ENCODE measurements at places on chromosomes 13 and 19.
A peak's percentile ranks its signal among the peaks of the same experiment; 100 is the strongest.

DNA sequence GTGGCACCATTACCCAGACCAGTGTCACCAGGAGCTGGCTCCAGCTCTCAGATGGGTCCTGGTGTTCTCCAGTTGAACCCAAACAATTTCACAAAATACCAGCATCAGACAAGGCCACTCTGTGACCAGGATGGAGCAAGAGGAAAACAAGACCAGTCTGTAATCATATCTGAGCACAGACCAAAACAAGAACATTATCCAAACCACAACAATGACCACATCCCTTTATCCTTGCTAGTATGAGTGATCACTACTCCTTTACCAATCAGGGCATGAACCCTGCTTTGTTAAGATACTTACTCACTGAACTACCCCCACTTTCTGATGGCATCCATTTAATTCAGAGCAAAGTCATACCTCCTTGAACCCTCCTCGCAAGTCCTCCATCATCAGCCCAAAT lies 145.9 kb downstream of the NUFIP1 start:
- DNase-seq: no peak

- no peak for DNase-seq
Measured at GRCh38 chr13:40503966-40504591, 162.4 kb downstream of the FOXO1 start.

- no peak for DNase-seq
Measured at GRCh38 chr13:39062004-39062403, 23.7 kb downstream of the NHLRC3 start.

GRCh38 chr13:73960474-73960873 lies 173.7 kb downstream of the KLF12 start:
- no peak for DNase-seq

GRCh38 chr13:66933994-66934393 lies 296.1 kb downstream of the PCDH9 start:
- DNase-seq: no peak

- DNase-seq: no peak
Measured at GRCh38 chr13:35514061-35514477, 37.6 kb upstream of the MAB21L1 start.

DNA sequence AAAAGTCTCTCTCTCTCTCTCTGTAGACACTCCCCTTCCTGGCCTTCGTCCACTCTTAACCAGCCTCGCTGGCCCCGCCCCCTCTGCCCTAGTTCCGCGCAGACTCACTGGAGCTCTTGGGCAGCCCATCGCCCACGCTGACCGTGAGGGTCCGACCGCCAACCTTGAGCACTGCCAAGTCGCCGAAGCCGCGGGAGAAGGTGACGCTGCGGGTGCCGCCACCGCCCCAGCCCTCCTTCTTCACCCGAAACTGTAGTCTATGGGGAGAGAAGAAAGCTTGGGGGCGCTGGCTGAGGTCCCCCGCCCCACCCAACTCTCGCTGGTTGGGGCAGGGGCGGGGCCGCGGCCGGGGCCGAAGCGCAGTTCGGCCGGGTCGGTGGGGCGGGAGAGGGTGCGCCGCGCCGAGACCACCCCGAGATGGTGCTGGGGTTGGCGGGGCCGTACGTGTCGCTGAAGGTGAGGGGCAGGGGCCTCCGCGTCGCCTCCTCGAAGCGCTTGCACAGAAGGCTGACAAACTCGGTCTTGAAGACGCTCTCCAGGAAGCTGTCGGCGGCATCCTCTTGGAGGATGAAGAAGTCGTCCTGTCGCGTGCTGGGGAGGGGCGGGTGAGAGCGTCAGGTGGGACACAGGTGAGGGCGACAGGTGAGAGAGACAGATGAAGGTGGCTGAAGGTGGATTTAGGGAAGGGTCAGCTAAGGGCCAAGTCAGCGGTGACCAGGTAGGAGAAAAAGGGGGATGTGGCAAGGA lies 12.6 kb upstream of the ZNF414 start:
- DNase-seq: peak; percentile 97

- DNase-seq: no peak
Measured at GRCh38 chr19:12244370-12244769, 50.3 kb downstream of the ZNF44 start.

- DNase-seq: no peak
Measured at GRCh38 chr19:51739466-51740213, 12.0 kb downstream of the FPR1 start.

DNA sequence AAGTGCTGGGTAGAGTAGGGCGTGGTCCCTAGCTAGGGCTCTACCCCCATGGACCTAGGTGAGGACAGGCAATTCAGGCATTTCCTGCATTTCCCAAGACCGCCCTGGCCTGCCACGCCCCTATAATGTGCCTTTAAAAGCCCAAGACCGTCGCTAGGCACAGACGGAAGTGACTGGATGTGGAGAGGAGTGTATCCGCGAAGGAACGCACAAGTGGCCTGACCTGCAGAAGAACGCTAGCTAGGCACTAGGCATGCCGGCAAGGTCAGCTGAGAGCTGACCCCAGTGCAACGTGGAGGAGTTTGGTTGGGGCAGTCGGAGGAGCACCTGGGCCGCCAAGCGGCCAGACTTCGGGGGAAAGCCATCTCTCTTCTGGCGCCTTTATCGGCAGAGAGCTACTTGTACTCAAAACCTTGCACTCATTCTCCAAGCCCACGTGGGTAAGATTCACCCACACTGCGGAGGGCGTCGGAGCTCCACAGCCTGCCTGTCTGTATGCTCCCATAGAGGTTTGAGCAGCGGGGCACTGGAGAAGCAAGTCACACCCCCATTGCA lies 370.0 kb downstream of the FGF9 start:
- DNase-seq: peak; percentile 73

GRCh38 chr19:19532806-19533701 lies 4.3 kb downstream of the YJEFN3 start:
- DNase-seq: no peak

DNA sequence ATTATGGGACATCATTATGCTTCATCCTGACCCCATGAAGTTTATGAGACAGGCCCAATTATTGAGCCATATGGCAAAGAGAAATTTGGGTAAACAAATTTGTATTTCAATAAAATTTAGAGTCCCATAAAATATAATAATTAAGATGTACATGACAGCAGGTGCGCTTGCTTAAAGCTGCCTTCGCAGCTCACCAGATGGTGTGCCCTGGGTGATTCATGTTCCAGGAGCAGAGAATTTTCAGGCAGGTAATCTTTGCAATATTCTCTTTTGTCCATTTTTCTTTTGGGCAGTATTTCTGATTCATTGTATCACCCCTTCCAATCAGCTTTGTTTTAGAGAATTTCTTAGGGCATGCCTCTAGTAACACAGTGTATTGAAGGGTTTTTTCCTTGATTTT lies 39.5 kb upstream of the WASF3 start:
- DNase-seq: no peak

DNA sequence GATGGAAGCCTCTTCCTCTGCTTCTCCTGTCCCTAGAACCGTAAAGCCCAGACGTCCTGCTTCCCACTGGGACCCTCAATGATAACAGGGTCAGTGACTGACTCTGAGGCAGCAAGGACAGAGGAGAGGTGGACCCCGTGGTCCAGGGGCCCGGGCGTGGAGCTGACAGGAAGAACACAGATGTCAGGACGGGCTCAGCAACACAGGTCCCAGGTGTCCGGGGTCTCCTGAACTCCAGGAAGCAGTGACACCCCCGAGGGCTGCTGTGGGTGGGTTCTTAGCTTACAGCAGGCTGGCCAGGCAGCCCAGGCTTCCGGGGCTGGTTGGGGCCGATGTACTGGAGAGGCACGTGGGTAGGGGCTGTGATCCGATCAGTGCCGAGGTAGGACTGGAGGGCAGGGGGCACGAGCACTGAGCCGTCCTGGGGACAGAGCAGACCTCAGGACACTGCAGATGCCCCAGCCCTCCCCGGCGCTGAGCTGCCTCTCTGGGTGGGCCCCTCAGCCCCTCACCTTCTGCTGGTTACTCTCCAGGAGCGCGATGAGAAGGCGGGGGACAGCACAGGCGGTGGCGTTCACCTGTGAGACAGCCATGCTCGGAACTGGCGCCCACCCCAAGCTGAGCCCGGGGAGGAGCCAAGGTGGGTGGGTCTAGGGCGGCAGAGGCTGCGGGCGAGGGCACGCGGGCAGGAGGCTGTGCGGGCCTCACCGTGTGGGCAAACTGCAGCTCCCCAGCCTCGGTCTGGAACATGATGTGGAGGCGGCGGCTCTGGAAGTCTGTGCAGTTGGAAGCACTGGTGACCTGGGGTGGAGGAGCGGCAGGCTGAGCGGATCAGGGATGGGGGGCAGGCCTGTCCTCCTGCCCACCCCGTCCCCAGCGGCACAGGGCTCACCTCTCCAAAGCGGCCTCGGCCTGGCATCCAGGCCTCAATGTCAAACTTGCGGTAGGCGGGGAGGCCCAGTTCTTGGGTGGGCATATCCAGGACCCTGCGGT lies 3.6 kb upstream of the CCER2 start:
- DNase-seq: no peak

DNA sequence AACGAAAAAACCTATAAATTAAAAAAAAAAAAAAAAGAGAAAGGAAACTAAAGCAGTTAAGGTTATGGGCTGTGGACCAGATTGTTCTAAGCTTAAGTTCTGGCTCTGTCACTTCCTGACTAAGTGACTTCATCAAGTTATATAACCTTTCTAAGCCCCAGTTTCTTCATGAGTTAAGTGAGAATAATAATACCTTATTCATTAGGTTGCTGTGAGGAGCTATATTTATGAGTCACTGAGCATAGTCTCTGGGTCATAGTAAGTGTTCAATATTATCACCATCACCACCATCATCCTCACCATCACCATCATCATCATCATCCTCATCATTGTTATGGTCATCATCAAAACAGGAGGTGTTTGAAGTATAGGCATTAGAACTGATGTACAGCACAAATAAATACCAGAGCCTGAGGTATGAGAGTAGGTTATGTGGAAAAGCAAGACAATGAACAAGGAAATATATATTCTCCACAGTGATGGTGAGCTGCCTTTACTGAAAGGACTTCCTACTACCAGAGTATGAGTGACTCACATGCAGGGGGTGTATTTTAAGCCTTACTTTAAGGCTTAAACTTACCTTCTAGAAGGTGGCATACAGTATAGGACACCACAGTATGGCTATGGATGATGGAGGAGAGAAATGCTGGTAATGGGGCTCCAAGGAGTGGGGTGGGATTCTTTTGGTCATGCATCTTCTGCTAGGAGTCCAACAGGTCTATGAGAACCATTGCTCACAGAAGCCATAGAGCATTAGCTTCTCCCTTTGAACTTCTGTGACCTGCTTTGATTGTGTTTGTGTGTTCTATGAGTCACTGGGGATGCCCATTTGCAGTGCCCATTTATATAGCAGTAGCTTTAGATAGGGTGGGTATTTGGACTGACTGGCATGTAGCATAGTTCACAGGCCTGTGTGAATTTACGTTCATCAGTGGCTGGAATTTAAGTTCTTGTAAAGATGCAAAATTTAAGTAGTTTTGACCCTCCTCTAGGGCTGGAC lies 104.4 kb downstream of the KLF5 start:
- DNase-seq: no peak

- DNase-seq: no peak
Measured at GRCh38 chr19:28715157-28715556, 497.8 kb downstream of the UQCRFS1 start.

GRCh38 chr13:67538906-67539305 lies 308.8 kb upstream of the PCDH9 start:
- DNase-seq: no peak

GRCh38 chr19:48668761-48669160 lies 4.1 kb downstream of the NTN5 start:
- no peak for DNase-seq

- no peak for DNase-seq
Measured at GRCh38 chr19:19677579-19677978, 8.9 kb downstream of the ZNF101 start.

DNA sequence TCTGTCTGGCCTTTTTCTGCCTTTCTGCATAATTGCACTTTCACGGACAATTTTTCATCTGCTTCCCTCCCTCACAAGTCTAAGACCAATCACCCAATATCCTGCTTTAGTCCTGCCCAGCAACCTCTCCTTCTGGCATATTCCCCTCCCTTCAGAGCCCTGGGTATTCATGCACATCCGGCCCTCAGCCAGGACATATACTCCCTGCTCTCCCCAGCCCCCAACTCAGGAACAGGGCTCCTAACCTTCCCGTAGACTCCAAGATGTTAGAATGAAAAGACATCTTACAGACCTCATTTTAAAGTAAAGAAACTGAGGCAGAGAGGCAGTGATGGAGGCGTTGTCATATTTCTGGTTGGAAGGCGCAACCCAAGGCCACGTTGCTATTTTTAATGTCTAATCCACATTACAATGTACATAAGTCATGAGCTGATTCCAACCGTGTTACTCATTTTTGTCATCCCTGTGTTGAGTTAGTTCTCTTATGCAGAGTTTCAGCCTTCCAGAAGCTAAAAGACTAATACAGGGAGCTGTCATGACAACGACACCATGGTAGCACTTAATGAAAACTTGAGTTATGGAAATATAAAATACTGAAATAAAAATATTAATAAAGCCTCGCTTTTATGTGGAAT lies 209.2 kb downstream of the TSHZ3 start:
- DNase-seq: no peak

DNA sequence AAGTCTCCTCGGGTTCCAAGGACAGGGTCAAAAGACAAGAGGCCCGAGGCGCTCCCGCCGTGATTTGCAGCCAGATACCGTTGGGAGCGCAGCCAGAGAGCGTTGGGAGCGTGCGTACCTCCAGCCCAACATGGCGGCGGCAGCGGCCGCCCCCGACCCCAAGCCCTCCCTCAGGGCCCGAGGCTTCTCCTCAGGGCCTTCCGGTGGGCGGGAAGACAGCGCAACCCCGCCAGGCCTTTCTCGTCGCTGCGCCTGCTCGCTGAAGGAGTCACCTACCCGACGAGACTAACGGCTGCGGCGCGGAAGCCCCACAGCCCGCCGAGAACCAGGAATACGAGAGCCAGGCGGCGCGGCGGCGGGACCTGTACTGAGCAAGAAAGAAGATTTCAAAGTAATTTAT lies 3.2 kb upstream of the ZNF850 start:
- DNase-seq: no peak

DNA sequence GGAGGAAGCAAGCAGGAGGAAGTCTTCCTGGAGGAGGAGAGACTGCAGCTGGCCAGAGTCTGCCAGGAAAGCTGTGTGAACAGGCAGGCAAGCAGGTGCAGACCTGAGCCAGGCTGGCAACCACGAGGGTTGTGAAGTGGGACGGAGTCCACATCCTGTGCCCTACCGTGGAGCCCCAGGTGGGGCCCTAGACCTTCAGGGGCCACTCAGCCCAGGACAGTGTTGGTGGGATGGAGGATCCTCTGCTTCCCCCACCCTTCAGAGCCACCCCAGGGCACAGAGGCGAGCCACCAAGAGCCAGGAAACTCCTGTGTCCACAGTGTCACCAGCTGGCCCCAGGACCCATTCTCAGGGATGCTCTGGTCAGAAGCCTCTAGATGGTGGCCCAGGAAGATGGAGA lies 8.4 kb upstream of the VSTM2B start:
- DNase-seq: no peak

- peak; percentile 75 for DNase-seq
Measured at GRCh38 chr19:7562646-7563393, 27.3 kb downstream of the PNPLA6 start.
